ENCODE measurements at places on chromosomes 11 and 22.
A peak's percentile ranks its signal among the peaks of the same experiment; 100 is the strongest.

- no peak for DNase-seq
These were observed 49.1 kb upstream of the CAPRIN1 start for GRCh38 chr11:34002420-34002819.

DNA sequence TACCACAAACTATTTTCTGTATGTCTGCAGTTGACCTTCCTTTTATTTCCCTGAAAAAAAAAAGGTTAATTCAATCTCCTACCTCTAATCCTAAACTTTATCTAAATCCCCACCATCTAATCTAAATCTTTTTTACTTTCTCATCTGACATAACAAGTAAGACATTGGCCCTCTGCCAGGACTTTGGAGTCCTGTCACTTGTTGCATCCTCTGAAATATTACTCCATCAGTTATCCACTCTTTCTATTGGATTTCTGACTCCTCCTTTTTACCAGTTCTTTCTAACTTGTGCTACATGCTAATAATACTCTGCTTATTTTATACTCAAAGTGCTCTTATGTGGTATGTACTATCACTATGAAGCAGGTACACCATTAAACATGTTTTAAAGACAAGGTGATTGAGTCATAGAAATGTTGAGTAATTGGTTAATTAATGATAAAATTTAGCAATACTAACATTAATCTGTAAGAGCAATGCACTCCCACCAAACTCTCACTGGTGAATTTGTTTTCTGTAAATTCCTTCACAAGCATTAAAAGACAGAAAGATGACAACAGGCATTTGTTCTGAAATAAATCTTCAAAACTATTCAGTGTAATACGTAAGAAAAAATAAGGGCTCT, 914.2 kb upstream of the RAG2 start:
- DNase-seq = no peak

DNA sequence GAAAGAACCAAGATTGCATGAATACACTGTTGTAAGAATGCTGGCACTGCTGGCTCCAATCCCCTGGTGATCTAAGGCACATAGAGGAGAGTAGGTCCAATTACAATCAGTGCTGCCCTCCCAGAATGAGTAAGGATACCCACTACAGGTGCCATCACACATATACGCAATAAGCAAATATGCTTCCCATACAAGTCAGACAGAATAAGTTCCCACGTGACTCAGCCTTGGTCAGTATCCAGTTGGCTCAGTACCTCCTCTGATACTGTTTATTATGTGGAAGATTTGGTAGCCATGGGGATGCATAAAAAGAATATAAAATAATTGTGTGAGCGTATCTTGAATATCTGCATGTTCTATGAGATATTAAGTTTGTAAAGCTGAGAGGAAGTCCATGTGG, 8.9 kb upstream of the OR2D3 start:
- DNase-seq = no peak

DNA sequence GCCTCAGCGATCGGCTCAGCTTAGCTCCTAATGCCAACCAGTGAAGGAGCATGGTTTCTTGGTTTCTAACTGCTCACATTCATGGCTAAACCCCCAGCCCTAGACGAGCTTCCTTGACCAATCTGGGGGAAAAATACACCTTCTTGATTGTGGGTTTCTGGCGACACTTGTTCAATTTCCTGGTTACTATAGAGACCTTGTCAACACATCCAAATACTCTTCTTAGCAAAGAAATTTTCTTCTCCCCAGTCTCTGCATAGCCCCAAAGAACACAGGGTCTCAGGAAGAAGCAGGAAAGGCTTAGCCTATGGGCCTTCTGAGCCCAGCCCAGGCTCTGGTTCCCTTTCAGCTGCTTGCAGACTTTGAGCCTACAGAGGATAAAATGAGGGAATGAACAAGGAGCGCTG, 88.5 kb upstream of the SYT13 start:
- no peak for DNase-seq

- DNase-seq = no peak
These were observed 24.3 kb upstream of the ADSL start for GRCh38 chr22:40322021-40322420.

DNA sequence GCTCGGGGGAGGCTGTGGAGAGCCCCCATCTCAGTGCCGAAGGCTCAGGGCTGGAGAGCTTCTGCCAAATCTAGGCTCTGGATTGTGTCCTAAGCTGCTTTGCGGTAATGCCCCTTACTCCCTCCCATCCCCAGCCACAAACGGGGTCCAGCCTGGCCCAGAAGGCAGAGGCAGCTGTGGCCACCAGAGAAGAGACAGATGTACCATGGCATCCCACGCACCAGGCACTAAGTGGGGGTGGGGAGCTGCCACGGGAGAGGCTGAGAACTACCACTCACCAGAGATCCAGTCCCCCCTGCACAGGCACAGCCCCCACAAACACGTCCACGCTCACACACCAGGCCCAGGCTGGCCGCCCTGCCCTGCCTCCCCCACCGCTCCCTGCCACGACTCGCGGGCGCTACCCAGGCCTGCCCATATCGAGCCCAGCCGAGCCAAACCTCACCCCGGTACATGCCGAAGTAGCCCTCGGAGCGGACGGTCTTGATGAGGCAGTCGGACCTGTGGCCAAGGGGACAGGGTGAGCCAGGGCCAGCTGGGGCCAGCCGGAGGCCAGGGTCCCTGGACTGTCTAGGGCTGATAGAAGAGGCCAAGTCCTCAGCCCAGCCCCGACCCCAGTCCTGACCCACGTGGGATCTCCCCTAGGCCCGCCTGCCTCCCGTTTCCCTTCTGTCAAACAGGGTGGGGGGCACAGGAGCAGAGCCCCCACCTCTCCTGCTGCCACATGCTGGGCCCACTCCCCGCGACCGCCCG, 3.9 kb downstream of the SLC25A22 start:
- DNase-seq = no peak

DNA sequence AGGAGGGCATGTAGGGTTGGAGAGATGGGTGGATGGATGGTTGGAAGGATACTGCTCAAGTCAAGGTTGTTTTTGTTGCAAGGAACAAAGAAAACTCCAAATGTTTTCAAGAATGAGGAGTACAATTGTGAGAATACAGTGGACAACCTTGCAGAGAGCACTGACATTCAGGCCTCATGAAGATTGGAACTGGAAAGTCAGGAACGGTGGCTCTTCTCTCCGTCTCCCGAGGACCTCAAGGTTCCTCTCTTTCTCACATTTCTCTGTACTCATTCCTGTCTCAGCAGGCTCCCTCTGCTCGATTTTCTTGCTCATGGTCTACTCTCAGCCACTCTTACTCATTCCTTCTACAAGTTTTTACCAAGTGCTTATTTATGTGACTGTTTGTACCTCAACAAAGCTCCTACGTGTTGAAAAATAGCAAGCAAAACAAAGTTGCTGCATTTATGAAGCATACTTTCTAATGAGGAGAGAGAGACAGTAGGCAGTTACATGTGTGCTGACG, 97.6 kb downstream of the SWAP70 start:
- DNase-seq = no peak

DNA sequence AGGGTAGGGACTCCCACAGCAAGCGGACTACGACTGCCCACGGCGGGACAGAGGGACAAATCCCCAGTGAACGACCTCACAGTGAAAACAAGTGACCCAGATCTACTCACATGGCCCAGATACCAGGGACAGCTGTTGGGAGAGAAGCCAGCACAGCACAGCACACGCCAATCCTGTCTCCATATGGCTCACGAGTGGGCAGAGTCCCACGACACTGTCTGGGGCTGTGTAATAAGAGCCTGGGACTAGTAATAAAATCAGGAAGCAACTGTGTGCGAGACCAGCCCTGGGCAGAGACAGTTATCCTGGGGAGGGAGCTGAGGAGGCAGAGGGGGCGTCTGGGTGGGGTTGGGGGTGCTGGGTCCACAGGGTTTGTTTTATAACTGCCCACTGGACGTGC, 385.0 kb downstream of the CTTN start:
- DNase-seq = no peak

DNA sequence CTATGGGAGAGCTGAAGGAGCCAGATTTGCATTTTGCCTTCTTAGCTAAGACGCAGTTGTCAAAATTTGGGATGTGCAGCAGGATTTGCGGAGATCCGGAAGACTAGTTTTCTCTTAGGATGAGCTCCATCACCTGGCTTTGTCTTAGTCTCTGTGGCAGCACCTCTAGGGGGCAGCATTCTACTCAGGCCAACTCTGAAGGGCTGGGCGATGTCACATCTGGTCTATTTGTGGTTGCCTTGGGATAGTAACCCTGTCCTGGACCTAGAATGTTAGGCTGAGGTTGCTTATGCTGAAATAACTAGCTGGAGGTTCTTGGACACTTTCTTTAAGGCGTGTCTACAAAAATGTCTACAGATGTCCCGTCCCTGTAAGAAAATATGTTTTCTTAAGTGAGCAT, 116.2 kb downstream of the FAT3 start:
- DNase-seq = no peak

DNA sequence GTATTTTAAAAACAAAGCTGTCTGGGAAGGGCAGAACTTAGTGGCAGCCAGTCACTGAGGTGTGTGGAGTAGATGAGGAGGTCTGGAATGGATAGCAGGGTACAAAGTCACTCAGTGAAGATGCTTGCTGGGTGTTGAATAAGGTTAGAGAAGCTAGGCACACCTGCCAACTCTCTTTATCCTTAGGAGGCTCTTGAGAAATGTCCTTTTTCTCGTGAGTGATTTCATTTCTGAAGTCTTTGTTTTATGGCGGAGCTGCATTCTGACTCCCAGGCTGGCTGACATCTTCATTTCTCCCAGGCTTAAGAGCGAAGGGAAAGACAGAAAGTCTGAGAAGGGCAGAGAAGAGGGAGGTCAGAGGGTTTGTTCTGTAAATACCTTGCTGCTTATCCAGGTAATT, 31.0 kb downstream of the CECR2 start:
- DNase-seq = no peak

DNA sequence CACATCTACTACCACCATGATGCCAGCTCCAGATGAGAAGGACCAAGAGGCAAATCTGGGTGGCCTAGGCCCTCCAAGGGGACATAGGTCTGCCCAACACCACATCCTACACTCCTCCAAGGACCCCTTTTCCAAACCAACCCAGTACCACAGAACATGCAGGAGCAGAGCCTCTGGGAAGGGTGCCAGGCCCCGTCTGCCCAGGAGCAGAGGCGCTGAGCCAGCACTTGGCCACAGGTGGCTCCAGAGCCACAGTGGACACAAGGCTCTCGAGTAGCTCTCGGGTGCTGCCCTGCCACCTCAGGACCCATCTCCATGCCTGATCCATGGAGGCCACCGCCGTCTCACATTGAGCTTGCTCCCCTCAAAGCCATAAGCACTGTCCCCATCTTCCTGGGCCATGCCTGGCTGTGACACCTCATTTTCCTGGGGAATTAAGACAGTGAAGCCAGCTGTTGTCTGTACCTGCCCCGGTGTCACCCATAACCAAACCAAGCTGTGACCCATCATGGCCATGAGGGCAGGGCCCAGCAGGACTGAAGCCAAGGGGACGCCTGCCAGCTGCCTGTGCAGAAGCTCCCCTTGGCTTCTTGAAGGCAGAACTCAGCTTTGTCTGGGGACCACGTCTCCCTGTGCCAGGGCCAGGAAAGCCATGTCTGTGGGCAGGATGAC, 7.4 kb downstream of the MOB2 start:
- no peak for DNase-seq

DNA sequence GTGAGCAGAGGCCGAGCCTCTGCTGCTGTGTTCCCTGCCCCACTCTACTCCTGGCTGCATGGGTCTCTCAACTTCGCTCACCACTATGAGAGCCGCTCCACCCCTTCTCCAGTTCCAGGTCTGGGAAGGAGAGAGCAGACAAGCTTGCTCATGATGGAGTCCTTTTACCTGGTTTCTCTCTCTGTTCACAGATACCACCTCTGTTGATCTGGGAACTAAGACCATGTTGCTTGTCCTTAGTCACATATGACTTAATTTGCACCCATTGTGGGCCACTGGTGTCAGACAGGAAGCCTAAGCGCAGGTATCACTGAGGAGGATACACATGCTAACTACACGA, 26.8 kb downstream of the MCM5 start:
- no peak for DNase-seq

- no peak for DNase-seq
These were observed 9.9 kb upstream of the CASP12 start for GRCh38 chr11:104908186-104908531.

GRCh38 chr11:9982796-9983579, 311.0 kb downstream of the SBF2 start:
- DNase-seq = no peak

DNA sequence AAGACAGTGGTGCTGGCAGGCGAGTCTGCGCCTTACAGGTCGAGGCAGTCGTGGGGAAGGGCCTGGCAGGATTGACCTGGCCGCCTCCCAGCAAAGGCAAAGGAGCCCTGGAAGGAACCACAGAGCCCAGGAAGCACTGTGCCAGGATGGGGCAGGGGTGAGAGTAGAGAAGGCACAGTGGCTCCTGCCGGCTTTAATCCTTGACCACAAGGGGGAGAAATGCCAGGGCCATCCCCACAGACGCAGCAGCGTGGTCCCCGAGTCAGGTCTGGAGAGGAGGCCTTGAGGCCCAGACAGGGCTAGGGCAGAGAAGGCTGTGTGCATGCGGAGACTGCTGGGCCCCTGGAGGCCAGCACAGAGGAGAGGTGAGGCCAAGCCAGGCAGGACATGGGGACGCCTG, 9.9 kb upstream of the NDUFS8 start:
- DNase-seq = no peak

GRCh38 chr22:45577746-45578523, 75.3 kb downstream of the FBLN1 start:
- DNase-seq = peak; percentile 51

GRCh38 chr22:50731811-50732624, 6.0 kb upstream of the ACR start:
- DNase-seq = peak; percentile 29

DNA sequence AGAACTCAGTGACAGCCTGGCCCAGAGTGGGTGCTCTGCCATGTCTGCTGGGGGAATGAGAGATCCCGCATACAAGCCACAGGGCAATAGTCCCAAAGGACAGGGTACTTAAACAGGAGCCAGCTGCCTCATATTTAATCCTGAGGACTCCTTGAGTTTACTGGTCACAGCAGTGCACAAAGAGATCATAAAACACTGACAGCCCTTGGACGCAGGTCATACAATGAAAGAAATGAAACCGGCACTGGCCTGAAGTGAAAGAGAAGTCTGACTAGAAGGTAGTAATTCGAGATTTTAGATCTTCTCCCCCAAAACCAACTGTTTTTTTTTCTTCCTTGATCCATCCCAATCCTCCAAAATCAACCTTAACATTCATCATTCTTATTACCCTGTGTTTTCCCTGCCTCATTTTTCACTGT, 299.8 kb upstream of the SYN3 start:
- DNase-seq = no peak
